Mucosa of descending colon (tissue), 3 donors: ENCODE measurements at places on chromosomes 2 and 18. TPM values are rescaled to one million over a fixed set of nuclear protein-coding genes. Genes with fewer than 3 reads are reported as not detected.

The LAPTM4A gene
- 160 TPM for total RNA-seq

The STPG4 gene
- 0.63 TPM for total RNA-seq

The WNT10A gene
- total RNA-seq, result 0.17 TPM

The FIGN gene
- 0.84 TPM for total RNA-seq

The PRKAG3 gene
- total RNA-seq, result not detected

The KRTCAP3 gene
- 43.9 TPM for total RNA-seq

The TMEM17 gene
- 0.61 TPM for total RNA-seq

The CXCR4 gene
- 3.9 TPM for total RNA-seq

The MBD2 gene
- total RNA-seq, result 106 TPM

The GKN2 gene
- total RNA-seq, result not detected

The RAPGEF4 gene
- 2.8 TPM for total RNA-seq

The SERPINB7 gene
- total RNA-seq, result not detected
